ENCODE measurements at places on chromosomes 12 and 14.

DNA sequence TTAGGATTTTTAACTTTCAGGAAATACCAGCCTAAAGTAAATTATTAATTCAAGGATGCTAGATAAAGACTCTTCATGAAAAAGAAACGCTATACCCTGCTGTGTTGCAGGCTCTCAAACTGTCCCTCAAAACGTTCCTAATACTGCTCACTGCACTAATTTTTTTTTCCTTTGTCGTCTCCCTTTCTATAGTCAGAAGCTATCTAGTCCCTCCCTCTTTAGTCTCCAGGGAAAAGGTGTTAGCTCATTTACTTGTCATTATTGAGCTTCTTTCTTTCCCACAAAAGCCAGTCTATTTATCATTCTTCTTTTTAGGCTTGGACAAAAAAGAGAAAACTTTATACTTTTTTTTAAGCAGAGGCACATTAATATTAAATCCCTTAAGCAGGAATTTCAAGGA is 30.3 kb upstream of the INSM2 start:
- DNase-seq: no peak

DNA sequence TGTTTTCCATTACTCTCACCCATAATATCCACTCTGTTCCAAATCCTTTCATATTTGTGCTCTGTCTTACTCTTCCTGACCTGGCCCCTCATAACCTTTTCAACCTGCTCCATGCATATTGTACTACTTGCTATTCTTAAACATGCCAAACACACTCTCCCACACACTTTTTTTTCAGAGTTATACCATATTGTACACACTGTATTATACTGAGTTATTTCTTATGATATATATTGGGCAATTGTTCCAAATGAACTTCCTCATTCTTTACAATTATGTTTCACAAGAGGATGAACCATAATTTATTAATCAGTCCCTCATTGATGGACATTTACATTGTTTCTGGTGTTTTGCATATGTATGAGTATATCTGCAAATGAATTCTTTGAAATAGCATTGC is 18.5 kb downstream of the ATL1 start:
- DNase-seq: no peak

- no peak for DNase-seq
Observed at GRCh38 chr12:71799106-71799505, 40.5 kb upstream of the TBC1D15 start.

GRCh38 chr12:38761636-38762342 is 143.6 kb downstream of the CPNE8 start:
- DNase-seq: no peak

- DNase-seq: no peak
Observed at GRCh38 chr14:96184737-96185136, 19.9 kb upstream of the BDKRB2 start.

DNA sequence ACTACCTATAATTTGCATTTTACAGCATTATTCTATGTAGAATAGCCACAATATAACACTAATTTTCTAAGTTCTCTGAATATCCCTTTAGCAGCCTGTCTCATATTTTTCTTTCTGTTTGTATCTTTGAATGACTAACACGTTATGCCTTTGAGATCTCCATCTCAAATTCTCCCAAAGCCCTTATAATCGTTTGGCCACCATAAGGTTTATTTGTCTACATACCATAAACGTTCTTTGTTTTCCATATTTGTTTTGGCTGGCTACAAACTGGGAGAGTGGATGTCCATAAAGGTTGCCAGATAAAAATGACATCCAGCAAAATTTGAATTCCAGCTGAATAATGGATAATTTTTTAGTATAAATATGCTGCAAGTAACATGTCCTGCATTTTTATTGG is 203.7 kb downstream of the STXBP6 start:
- no peak for DNase-seq

- DNase-seq: no peak
Observed at GRCh38 chr12:54139019-54139418, 49.8 kb downstream of the SMUG1 start.

DNA sequence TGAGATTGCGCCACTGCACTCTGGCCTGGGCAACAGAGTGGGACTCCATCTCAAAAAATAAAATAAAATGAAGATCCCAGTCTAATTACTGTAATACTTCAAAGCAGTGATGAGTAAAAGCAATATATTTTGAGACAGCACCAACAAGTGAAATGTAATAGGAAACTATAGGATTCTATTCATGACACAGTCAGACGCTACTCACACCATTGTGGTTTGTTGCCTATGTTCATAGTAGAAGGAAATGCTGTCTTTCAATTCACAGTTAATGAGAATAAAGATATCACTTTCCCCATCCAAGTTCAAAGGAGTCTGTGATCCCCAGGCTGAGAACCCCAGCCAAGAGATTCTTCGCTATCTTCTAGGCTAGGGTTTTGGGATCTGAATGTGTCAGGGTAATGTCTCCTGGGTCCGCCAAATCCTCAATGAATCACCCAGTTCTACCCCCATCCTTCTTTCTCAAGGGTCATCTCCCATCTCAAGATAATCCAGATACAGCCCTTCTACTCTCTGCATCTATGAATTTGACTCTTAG is 16.6 kb upstream of the DTX1 start:
- no peak for DNase-seq

DNA sequence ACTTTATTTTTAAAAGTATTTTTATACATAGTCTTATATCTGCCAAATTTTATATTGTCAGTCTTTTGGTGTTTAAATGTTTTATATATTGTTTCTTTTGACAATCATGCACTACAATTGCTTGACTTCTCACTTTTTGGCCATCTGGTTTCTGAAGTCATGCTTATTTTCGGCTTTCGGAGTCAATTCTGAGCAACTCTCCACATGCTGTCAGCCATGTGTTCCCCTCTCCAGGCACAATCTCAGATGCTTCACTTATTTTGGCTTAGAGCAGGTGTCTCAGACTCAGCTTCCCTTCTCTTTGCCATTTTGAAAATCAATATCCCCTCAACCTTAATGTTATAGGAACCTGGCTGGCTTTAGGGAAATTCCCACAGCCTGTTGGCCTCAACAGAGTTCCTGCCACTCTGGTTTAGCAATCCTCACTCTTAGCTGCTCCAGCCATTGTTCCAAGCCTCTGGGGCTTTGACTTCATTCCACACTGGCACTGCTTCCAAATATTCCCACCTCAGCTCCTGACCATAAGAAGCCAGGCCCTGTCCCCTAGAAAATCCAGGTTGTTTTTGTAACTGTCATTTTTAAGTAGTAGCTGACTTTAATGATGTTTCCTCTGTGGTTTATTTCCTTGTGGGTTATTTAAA is 125.5 kb upstream of the FAR2 start:
- DNase-seq: no peak

DNA sequence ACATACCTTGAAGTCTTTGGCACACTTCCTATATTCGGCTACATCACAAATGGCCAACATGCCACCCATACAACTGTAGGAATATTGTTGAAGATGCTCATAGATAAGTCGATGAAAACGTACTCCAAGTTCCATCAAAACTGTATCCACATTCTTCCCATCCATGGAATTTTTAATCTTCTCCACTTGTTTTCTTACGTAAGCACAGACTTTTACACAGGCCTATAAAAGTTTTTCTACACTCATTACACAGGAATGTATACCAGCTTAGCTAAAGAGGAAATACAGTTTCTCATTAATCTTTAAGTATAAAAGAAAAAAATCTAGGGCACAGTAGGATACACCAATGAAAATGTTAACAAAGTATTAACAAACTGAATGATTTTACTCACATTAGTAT is 59.1 kb downstream of the EXOC5 start:
- no peak for DNase-seq

DNA sequence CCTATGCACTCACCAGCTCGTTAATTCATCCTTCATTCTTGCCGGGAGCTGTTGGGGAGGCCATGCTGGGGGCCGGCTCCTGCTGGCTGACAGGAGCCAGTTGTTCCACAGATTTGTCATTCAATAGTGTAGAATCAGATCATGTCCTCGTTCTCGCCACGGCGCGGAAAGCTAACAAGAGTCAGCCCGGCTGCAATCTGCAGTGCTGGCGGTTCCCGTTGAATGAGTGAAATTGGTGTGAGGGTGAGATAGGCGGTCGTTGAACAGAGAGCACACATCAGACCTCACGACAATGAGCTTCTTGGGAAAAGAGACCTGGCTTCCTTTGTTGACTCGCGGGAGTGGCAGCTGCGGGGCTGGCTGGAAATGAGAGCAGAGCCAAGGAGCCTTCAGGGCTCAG is 57.5 kb downstream of the KIF26A start:
- DNase-seq: no peak
